ENCODE measurements at places on chromosomes 6 and 20.
A peak's percentile ranks its signal among the peaks of the same experiment; 100 is the strongest.

DNA sequence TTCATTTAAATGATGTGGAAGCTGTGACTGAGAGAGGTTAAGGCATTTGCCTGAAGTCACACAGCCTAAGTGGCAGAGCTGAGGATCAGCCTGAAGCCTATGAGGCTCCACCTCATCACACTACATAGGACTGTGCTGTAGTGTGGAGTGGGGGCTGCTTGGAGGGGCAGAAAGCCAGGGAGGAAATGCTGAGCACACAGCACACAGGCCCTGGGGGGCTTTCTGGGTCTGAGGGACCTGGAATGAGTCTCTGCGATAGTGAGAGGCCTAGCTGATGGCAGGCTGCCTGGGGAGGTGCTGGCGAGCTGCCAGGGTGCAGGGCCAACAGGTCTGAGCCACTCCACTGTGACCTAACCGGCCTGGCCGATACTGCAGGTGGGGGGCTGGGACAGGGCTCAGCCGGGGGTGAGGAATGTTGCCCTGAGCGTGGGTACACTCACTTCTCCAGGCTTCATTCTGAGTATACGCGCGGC is 2.2 kb upstream of the ARHGAP40 start:
- DNase-seq, result no peak

DNA sequence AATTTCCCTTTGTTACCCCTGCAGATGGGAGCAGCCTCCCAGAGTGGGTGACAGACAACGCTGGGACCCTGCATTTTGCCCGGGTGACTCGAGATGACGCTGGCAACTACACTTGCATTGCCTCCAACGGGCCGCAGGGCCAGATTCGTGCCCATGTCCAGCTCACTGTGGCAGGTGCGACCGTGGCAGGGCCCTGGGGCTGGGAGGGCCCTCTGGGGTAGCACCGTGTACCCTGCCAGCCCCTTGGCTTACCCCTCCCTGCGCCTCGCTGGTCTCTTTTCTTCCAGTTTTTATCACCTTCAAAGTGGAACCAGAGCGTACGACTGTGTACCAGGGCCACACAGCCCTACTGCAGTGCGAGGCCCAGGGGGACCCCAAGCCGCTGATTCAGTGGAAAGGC is 29.4 kb upstream of the SRF start:
- DNase-seq, result no peak

DNA sequence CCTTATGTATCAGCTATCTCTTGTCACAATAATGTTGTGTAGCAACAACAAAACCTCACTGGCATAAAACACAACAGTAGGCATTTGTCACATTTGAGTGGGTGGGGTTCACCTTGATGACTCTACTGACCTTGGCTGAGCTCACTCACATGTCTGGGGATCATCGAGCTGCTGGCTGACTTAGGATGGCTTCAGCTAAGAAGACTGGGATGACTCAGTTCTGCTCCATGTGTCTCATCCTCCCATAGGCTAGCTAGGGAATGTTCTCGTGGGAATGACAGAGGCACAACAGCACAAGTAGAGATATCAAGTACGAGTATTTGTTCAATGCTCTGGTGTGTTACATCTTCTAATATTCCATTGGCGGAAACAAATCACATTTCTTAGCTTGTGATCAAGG is 167.9 kb downstream of the PLCB1 start:
- DNase-seq, result no peak

- DNase-seq, result no peak
These were observed 25.9 kb upstream of the FOXQ1 start for GRCh38 chr6:1285956-1286355.

- no peak for DNase-seq
These were observed 231.3 kb upstream of the FLRT3 start for GRCh38 chr20:14568701-14569100.

GRCh38 chr6:107019047-107019446 is 9.0 kb upstream of the MTRES1 start:
- DNase-seq, result no peak

- DNase-seq, result no peak
These were observed 645.0 kb downstream of the PHF3 start for GRCh38 chr6:64280569-64280968.

DNA sequence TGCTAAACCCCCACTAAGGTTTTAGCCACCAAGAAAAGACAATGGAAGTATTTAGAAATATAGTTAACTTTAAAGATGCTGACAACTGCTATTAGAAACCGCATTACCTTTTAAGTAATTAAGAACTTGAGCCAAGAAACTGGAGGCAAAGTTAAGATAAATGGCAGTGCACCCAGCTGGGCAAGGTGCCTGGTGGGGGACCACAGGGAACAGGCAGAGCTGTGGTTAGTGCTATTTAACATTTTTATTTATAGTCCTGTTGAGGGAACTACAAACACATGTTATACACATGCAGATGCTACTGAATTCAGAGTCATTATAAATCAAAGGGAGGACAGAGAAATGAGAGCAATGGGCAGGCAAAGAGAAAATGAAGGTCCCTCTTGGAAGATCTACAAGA is 447.9 kb downstream of the TFAP2B start:
- no peak for DNase-seq

DNA sequence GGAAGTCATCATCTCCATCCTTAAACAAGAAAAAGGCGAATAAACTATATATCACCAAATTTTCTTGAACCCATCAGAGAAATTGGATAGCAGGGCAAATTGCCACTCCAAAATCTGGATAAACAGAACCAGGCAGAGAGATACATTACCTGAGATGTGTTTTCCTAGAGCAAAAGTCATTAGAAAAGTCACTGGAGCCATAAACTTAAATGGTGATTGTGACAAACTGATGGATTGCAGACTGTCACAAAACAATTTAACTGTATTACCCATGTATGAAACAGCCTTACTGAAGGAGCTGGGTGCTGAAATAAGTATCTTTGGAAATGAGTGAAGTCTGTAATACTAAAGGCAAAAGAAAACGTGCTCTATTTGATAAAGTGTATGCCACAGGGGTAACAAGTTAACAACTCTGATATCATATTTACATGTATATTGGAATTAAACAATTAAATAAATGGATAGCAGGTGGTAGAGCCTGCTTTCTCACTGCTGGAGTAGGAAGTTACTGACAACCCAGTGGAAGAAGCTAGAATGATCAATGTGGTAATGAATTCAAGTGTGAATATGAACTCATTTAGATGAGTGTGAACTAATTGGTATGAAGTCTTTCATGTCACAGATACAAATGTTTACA is 186.9 kb downstream of the LMBRD1 start:
- DNase-seq, result no peak

DNA sequence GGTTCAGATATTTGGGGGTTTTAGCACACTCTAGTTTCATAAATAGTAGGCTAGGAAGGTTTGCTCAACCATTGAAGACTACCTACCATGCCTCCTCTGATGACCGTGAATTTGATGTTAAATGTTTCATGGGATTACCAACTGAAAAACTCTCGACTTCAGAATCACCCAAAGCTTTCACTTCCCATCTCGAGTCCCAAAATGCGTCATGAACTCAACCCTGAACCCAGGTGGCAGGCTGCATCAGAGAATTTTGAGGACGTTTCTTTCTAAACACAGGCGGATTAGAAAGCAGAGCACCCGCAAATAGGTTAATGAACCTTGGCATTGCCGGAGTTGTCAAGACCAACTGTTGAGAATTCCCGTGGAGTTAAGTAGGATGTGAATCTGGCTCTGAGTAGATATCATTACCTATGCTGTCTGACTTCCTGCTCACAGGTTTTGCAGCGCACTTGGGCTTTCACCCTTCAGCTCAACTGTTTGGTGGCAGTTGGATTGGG is 98.4 kb upstream of the ADTRP start:
- DNase-seq, result no peak

DNA sequence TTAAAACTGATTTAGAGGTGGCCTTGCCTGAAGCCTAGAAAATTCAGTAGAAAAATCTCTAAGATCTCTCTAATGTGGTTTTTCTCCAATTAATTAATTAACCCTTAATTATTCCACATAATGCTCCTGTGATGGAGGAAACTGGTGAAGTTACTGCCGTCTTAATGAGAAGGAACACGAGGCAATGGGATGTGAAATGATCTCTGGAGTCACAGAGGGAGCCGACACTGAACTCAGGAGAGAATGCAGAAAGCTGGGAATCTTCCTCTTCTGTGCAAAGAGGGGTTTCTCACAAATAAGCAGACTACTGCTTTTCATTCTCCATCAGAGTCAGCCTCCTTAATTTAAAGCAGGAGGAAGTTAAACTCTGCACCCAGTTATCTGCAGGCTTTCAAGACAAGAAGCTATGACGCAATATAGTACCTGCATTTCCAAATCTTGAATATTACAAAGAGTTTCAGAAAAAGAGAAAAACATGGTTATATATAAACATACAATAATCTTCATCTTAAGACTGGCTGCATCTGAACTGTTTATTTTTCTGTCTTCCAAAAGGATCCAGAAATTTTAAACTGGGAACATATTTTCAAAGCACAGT is 18.1 kb upstream of the SNRPB2 start:
- no peak for DNase-seq

- no peak for DNase-seq
These were observed 12.8 kb upstream of the SGK2 start for GRCh38 chr20:43545837-43546578.

- no peak for DNase-seq
These were observed 37.6 kb upstream of the EPB41L1 start for GRCh38 chr20:36116807-36117441.

DNA sequence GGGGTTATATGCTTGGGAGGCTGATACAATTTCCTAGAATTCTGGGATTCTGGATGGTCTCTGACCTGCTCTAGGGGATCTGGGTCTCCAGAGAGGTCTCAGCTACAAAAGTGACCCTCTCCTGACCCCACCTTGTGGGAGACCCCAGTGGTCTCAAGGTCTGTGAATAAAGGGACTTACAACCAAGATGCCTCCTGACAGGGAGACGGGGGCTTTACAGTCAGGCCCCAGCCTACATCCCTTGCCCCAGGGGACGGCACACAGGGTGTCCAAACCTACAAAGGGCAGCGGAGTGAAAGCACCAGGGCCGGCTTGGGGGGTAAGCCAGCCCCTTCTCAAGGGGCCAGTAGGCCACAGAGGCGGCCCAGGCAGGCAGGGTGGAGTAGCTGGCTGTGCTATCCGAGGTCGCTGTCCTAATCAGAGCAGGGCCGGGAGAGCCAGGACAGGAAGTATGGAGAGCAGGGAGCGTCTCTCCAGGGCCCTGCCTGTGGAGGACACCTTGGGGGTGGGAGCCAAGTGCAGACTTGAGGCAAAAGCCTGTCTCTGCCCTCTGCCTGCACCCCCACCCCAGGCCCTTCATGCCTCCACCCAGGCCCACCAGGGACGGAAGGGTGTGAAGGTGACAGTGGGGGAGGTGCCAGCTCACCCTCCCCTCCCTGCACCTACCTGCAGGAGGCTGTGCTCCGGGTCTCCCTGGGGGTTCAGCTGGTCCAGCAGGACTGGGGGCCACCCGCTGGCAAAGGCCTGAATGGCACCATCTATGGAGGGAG is 3.5 kb downstream of the GFRA4 start:
- no peak for DNase-seq

DNA sequence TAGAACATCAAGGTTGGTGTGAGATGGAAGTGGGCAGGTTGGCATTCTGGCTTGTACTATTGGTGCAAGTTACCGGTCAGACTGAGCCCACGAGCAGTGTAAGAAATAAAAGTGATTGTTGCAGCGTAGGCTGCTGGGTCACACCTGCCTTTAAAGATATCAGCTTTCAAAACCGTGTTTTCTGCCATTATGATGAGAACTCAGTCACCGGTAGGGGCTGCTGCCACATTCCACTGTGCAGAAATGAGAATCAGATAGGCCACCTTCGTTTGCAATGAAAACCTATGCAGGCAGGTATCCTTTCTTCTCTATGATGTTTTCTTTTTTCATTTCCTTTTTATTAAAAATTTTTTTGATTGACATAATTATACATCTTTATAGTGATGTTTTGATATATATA is 168.5 kb downstream of the MYLK4 start:
- DNase-seq, result no peak

DNA sequence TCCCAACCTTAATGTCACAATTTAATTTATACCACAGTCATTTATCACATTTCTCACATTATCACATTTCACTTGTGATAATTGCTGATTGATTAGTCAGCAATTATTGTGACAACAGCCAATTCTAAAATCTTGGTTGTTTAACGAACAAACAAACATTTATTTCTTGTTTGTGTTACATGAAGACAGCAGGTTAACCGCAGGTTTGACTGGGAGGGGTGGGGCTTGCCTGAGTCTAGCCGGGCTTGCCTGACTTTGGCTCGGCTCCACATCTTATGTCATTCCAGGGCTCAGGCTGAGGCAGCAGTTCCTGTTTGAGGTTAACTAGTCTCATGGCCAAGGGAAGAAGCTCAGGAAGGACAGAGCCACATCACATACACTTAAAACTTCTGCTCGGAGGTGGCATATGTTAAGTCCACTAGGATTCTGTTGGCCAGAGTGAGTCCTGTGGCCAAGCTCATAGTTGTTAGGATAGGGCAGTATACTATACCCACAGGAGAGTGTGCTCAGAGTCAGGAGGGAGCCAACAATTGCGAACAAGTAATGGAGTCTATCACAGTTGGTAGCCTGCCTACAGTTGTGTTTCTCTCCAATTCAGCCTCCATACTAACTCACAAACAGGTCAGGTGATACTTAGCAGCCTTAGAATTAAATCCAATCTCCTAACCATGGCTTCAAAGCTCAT is 90.0 kb upstream of the IFNGR1 start:
- DNase-seq, result peak; percentile 22

- no peak for DNase-seq
These were observed 9.9 kb downstream of the SNTA1 start for GRCh38 chr20:33433465-33434234.

Data from HCT116 (cell line).